ENCODE measurements at places on chromosomes 3 and 15. TPM values are rescaled to one million over a fixed set of nuclear protein-coding genes. Genes with fewer than 3 reads are reported as not detected.

GRCh38 chr3:53216723-53217122 lies 39.1 kb downstream of the TKT start:
- peaks cover 3% of the 10 kb centered on the region for H3K36me3 ChIP-seq
- H3K4me1 ChIP-seq, result no peaks in the 10 kb centered on the region
- H3K27ac ChIP-seq, result no peak overlapping the region
- H3K27me3 ChIP-seq, result no peaks in the 10 kb centered on the region
- no peak overlapping the region for H3K4me3 ChIP-seq

The C2CD4A gene
- total RNA-seq, result not detected

The SNX33 gene
- 0.85 TPM for total RNA-seq

DNA sequence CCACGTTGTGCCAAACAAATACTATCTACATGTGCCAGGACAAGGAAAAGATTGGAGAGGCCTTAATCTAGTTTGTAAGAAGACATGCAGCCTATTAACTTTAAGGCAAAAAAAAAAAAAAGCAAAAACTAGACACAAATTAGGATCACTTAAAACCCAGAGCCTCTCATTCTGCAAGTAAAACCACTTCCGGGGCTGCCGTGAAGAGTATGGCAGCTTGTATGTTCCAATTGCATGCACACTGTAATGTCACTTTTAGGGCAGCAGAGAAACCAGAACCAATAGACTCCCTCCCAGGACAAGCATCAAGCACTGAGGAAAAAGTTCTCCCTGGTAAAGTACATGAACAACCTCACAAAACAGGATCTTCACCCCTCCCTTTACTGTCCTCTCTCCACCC lies 70.6 kb downstream of the RSL24D1 start:
- no peaks in the 10 kb centered on the region for H3K4me1 ChIP-seq
- no peak for DNase-seq
- no peaks in the 10 kb centered on the region for H3K36me3 ChIP-seq
- H3K27me3 ChIP-seq, result no peaks in the 10 kb centered on the region

DNA sequence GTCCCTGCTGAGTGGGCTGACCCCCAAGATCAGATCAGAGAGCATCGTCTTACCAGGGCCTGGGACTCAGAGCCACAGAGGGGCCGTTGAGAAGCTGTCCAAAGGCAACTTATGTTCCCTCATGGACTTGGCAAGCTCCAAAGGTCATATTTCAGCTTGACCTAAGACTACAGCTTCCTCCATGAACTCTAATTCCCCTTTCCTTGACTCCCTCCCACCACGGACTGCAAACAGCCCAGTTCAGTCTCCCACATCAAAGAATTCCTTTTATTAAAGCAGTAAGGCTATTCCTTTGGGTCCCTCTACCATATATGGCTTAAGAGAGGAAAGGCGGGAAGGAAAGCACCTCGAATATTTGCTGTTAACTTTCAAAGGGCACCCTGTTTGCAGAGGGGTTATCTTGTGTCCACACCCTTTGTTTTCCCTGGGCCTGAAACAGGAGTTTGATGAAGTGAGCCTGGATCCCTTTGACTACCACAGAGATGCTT lies 146.1 kb upstream of the THBS1 start:
- no peak overlapping the region for H3K4me3 ChIP-seq
- DNase-seq, result no peak
- no peak overlapping the region for H3K27ac ChIP-seq
- H3K36me3 ChIP-seq, result no peaks in the 10 kb centered on the region
- peaks cover 7% of the 10 kb centered on the region for H3K4me1 ChIP-seq
- no peaks in the 10 kb centered on the region for H3K27me3 ChIP-seq

The IQGAP1 gene
- total RNA-seq, result 122 TPM

DNA sequence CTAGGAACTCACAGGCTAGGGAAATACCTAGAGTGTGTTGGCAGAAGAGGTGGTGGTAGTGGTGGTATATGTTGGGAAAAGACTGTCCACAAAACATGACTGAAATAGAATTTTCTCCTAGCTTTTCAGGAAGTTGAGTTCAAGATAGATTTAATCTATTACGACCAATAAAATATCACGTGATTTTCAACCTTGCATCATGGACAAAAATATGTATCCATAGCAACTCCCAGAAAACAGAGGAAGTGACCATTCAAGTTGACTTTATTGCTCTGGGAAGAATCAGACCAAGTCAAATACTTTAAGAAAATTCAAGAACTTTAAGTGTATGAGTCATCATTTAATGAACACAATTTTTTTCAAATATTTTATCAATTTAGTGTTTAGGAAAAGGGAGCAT lies 347.0 kb upstream of the ZNF385D start:
- no peak for DNase-seq
- no peaks in the 10 kb centered on the region for H3K27me3 ChIP-seq
- H3K4me3 ChIP-seq, result no peak overlapping the region
- H3K36me3 ChIP-seq, result no peaks in the 10 kb centered on the region

DNA sequence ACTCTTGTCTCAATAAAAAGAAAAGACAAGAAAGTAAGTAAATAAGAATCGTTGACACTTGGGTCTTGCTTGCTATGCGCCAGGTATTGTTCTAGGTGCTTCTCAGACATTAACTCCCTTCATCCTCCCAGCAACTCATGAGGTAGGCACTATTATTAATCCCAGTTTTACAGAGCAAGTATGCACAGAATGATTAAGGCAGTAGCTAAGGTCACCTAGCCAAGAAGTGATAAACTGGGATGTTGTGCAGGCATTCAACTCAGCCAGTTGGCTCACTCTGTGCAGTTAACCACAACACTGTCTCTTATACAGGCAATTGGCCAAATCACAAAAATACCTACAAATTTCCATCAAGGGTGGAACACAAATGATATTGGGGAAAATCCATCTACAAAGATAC lies 1.7 kb upstream of the C3orf33 start:
- DNase-seq, result no peak
- H3K27me3 ChIP-seq, result no peaks in the 10 kb centered on the region
- H3K4me3 ChIP-seq, result no peak overlapping the region
- no peak overlapping the region for H3K27ac ChIP-seq
- H3K36me3 ChIP-seq, result no peaks in the 10 kb centered on the region

DNA sequence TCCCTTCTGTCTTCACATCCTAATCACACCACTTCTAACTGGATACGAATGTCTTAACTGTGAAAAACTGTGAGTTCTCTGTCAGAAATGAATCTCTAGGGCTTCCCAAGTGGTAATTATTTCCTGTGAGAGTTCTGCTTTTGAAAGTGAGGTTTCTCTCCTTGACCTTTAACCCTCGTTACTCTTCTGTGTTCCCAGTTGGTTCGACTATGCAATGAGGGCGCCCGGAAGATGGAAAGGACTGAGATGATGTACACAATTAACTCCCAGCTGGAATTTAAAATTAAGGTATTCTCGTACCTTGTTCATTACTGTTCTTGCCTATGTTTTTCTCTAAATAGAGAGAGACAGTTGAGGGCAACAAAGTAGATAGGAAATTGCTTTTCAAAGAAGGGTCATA lies 96.5 kb downstream of the ARHGEF26 start:
- no peaks in the 10 kb centered on the region for H3K4me1 ChIP-seq
- no peak overlapping the region for H3K4me3 ChIP-seq
- H3K27ac ChIP-seq, result no peak overlapping the region
- no peak for DNase-seq
- no peaks in the 10 kb centered on the region for H3K36me3 ChIP-seq

The CGNL1 gene
- total RNA-seq, result 0.10 TPM

GRCh38 chr15:76200083-76200465 lies 111.2 kb downstream of the ETFA start:
- H3K27me3 ChIP-seq, result no peaks in the 10 kb centered on the region
- no peaks in the 10 kb centered on the region for H3K36me3 ChIP-seq
- no peak for DNase-seq
- H3K27ac ChIP-seq, result no peak overlapping the region
- H3K4me3 ChIP-seq, result no peak overlapping the region
- no peaks in the 10 kb centered on the region for H3K4me1 ChIP-seq

The LHFPL4 gene
- not detected for total RNA-seq

GRCh38 chr3:71090207-71090606 lies 493.3 kb downstream of the FOXP1 start:
- H3K36me3 ChIP-seq, result no peaks in the 10 kb centered on the region
- H3K4me1 ChIP-seq, result peaks cover 31% of the 10 kb centered on the region
- no peak for DNase-seq
- no peaks in the 10 kb centered on the region for H3K27me3 ChIP-seq

The SMCO1 gene
- total RNA-seq, result not detected

GRCh38 chr3:166270429-166270828 lies 433.2 kb upstream of the BCHE start:
- no peaks in the 10 kb centered on the region for H3K4me1 ChIP-seq
- no peak for DNase-seq
- H3K36me3 ChIP-seq, result no peaks in the 10 kb centered on the region
- H3K27ac ChIP-seq, result no peak overlapping the region
- no peaks in the 10 kb centered on the region for H3K27me3 ChIP-seq

The PLA2G4D gene
- not detected for total RNA-seq

- no peak overlapping the region for H3K27ac ChIP-seq
- peaks cover 2% of the 10 kb centered on the region for H3K4me1 ChIP-seq
- no peaks in the 10 kb centered on the region for H3K27me3 ChIP-seq
- no peaks in the 10 kb centered on the region for H3K36me3 ChIP-seq
- H3K4me3 ChIP-seq, result no peak overlapping the region
Observed at GRCh38 chr3:185999221-185999620, 61.4 kb upstream of the TRA2B start.

DNA sequence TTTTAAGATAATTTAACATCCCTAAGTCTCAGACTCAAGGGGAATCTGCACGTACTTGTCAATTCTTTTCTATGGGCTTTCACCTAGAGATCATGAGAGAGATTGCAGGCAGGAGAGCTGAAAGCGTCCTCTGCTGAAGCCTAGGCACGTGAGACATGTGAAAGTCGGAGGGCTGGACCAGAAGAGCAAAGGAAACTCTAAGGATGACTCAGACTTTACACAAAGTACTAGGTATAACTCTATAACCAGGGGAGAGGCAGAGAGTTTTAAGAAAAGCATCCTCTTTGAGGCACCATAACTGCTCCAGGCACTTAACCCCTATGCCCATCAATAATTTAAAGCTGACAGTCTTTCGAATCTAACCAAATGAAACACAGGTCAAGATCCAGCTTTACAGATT lies 436.6 kb downstream of the VGLL3 start:
- no peaks in the 10 kb centered on the region for H3K4me1 ChIP-seq
- DNase-seq, result no peak

DNA sequence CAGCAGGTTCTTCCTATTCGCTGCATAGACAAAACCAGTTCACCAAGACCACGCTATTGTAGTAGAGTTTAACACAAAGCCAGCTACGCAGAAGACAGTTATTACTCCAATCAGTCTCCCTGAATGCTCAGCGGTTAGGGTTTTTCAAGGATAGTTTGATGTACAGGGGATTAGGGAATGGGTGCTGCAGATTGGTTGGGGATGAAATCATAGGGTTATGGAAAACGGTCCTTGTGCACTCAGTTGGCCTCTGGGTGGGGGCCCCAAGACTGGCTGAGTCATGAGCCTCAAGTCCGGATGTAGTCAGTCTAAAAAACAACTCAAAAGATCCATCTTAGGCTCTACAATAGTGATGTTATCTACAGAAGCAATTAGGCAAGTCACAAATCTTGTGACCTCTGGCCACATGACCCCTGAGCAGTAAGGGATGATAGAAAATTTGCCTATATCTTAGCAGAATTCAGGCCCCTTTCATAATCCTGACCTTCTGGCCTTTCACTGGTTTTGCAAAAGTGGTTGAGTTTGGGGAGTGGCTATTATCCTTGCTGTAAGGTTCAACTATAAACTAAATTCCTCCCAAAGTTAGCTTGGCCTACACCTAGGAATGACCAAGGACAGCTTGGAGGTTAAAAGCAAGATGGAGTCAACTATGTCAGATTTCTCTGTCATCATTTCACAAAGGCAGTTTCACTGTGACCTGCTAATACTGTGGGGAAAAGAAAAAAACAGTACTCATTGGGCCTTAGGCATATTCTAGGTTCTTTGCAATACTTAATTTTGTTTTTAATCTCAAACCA lies 57.7 kb downstream of the LIPC start:
- H3K27ac ChIP-seq, result no peak overlapping the region
- DNase-seq, result no peak
- H3K4me1 ChIP-seq, result no peaks in the 10 kb centered on the region
- H3K27me3 ChIP-seq, result no peaks in the 10 kb centered on the region
- no peak overlapping the region for H3K4me3 ChIP-seq

DNA sequence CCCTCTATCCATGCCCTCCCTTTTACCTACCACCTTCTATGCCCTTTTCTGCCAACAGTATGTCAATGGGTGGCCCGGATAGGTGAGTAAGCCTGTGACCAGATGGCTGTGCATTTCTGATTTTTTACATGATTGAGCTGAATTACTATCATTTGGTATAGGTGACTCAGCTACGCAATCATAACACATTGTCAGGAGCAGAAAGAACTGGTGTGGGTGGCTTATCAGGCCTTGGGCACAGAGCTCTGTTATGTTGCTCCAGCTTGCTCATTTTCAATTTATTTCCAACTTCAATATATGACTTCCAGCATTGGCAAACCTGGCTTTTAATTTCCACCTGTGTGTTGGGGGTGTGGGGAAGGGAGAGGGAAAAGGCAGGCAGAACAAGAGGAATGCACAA lies 86.6 kb upstream of the AGBL1 start:
- no peaks in the 10 kb centered on the region for H3K27me3 ChIP-seq
- H3K36me3 ChIP-seq, result no peaks in the 10 kb centered on the region
- no peak for DNase-seq

Measured in GM12878 (cell line).